ENCODE measurements at places on chromosomes 6 and 20. TPM values are rescaled to one million over a fixed set of nuclear protein-coding genes. Genes with fewer than 3 reads are reported as not detected.

DNA sequence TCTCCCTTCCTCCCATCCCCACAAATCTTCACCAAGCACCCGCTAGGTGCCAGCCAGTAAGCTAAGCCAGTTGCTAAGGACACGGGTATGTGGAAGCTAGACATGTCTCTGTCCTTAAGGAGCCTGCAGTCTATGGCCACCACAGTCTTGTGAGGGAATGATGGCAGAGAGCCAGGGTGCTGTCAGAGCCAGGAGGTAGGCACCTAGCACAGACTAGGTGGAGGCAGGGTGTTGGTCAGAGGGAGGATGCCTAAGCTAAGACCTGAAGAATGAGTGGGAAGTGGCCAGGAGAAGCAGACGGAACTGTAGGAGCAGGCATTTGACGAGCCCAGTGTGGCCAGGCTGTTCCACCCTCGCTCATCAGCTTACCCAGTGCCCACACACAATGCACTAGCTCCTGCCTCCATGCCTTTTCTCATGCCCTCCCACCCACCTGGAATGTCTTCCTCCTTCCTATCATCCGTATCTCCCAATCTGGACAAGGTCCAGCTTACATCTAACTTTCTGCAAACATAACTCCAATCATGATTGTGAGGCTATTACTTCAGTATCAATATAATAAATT lies 125.6 kb downstream of the FOXC1 start:
- H3K36me3 ChIP-seq: no peaks in the 10 kb centered on the region
- H3K4me1 ChIP-seq: no peaks in the 10 kb centered on the region
- H3K27ac ChIP-seq: no peak overlapping the region
- DNase-seq: no peak

Gene WFDC5
- 0.73 TPM for total RNA-seq

Gene ZNF311
- total RNA-seq: 0.53 TPM

DNA sequence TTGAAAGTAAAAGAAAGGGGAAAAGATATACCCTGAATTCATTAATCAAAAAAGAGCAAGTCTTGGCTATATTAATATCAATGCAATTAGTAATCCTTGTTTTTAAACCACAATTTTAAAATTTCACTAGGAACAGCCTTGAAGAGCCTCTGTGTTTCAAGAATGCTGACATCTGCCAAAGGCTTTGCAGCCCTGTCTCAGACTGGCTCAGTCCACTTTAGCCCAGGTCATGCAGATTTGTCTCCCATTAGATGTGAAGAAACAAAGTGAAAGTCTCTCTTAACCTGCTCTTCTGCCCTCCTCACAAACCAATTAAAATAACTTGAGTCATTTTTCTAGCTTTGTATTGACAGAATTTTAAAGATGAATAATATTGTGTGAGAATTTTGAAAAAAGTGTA lies 102.7 kb upstream of the CARMIL1 start:
- peak overlapping the region; percentile 32 for H3K27ac ChIP-seq
- no peak overlapping the region for H3K4me3 ChIP-seq
- no peaks in the 10 kb centered on the region for H3K27me3 ChIP-seq
- peaks cover 5% of the 10 kb centered on the region for H3K36me3 ChIP-seq
- DNase-seq: no peak
- peaks cover 71% of the 10 kb centered on the region for H3K4me1 ChIP-seq

Gene SRMS
- total RNA-seq: not detected

DNA sequence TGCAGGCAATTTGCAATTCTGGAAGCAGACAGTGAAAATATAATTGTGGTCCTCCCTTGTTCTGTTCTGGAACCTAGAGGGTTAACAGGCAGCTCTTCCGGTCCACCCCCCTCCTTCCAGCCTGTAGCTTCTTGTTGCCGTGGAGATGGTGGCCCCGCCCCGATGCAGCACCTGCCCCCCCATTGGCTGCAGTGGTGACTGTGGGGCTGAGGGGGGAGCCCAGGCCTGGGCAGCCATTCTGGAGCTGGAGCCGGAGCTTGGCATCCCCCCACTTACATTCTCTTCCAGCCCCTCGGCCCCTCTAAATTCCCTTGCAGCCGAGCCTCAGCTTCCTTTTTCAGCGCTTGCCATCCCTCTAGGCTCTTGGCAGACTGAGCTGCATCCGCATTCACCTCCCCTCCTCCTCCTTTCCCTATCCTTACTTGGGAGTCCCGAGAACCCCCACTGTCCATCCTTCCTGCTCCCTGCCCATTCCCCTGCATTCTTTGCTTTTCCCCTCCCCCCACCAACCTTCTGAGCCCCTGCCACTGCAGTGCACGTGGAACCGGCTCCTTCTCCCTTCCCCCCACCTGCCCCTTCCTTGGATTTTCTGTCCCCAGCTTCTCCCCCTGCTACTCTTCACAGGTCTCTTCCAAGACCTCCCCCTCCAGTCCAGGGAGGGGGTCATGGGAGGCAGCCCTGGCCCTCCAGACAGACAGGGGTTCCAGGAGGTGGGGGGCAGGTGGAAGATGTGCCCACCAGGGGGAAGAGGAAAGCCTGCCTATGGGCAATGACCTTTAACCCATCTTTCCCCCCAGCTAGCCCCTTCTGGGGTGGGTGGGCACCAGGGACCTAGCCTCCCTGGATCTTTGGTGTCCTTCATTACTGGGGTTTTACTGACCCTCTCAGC lies 11.4 kb downstream of the SYNGAP1 start:
- H3K4me3 ChIP-seq: peak overlapping the region; percentile 84
- DNase-seq: peak; percentile 86
- H3K4me1 ChIP-seq: peaks cover 65% of the 10 kb centered on the region
- H3K27ac ChIP-seq: peak overlapping the region; percentile 90
- no peaks in the 10 kb centered on the region for H3K27me3 ChIP-seq

DNA sequence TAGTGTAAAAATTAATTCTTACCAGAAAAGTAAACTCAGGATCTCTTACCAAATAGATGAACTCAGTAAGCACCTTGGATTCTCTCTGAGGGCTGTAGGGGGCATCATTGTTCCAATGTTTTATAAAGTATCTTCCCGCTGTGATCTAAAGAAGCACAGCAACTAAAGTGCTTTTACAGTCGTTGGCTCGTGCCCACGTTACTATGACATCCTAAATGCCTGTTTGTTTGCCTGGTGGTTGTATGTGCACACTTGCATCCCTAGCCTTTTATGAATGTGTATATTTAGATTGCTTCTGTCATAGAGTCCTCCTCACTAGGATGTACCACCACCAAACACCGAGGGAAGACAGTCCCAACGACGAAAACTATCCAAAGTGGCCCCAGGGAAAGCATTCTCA lies 34.5 kb downstream of the SLX4IP start:
- no peak overlapping the region for H3K27ac ChIP-seq
- H3K27me3 ChIP-seq: no peaks in the 10 kb centered on the region
- peaks cover 10% of the 10 kb centered on the region for H3K4me1 ChIP-seq
- no peak overlapping the region for H3K4me3 ChIP-seq

DNA sequence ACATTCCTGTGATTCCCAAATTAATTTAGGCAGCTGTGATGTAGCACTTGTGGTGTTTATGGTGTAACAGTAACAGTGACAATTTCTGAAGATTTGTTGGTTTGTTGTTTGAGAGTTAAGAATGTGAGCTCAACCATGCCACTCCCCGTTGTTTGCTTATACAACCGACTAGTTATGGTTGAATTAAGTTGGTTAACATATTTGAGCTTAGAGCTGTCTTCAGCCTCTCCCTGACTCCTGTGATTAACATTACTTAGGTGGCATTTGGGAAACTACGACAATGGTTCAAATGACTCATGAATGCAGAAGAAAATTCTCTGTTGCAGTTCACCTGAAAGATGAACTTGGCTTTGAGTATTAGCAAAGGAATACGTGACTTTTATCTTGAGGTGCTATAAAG lies 35.9 kb upstream of the PRL start:
- H3K36me3 ChIP-seq: no peaks in the 10 kb centered on the region
- H3K4me1 ChIP-seq: no peaks in the 10 kb centered on the region
- no peak overlapping the region for H3K27ac ChIP-seq
- DNase-seq: no peak
- no peak overlapping the region for H3K4me3 ChIP-seq

DNA sequence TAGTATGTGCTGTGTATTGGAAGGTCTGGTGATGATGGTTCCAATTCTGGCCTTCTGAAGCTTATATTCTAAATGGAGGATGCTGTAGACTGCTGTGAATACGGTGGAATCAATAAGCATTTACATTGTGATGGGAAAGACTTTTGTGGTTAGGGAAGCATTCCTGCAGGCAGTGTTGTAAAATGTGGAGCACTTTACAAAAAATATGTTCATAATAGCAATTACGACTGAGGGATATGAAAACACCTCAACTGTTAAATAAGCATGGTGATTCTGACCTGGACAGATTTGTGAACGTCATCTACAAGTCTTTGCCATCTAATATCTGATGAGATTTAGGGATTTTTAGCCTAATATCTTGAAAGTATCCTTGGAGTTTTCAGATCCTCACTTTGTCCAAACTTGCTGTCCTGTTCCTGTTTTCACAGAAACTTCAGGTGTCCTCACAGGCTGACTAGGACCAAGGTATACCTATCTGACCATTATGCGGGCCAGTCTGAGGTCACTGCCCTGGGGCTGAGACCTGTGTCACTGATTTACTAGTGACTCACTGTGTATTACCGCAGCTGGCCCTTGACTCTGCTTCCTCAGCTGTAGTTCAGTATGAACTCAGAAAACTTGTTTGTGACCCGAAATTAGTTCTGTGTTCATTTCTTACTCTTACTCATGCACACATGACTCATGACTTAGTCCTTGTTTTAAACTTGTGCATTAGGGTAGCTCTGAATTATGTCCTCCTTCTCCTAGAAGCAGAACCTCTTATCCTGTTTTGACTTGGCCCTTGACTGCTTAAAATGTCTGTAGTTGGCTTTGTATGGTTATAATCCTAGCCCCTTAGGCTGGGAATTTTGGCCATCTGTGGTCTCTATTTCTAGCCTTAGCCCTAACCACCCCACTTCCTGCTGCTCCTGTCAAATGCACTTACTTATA lies 343.0 kb downstream of the CDKAL1 start:
- peaks cover 4% of the 10 kb centered on the region for H3K36me3 ChIP-seq
- peak overlapping the region; percentile 52 for H3K27ac ChIP-seq
- no peak overlapping the region for H3K4me3 ChIP-seq
- peak; percentile 37 for DNase-seq
- H3K27me3 ChIP-seq: no peaks in the 10 kb centered on the region
- peaks cover 14% of the 10 kb centered on the region for H3K4me1 ChIP-seq

Measured in activated CD4-positive, alpha-beta memory T cell treated with anti-CD3 and anti-CD28 coated beads, Interleukin-2, amount 10 ng/mL, durations not matched to agents 7 days and 5 days (primary cell).